Stimulated activated CD4-positive, alpha-beta T cell treated with anti-CD3 and anti-CD28 coated beads, Interleukin-1b, Interleukin-23, amount 100 ng/mL, for 1 hour (primary cell): ENCODE measurements at places on chromosomes 2 and 18.

DNA sequence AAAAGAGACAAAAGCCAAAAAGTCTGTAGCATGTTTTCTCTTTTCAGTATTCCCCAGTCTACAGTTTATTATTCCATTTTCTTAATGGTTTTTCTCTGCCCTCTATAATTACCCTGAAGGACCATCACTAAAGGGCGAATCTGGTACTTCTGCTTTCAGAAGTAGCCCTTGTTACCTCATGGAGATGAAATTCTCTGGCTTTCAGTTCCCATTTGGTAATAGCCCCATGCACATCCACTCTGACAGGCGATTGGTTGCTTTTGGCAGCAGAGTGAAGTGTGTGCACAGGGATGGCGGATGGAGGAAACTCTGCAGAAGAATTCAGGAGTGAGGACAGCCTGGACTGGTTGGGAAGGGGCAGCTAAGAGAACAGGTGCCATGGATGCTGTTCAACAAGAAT lies 66.3 kb upstream of the NABP1 start:
- no peak for DNase-seq

- DNase-seq, result no peak
Measured at GRCh38 chr2:201600906-201601305, 42.4 kb downstream of the TMEM237 start.

GRCh38 chr2:52387937-52388590 lies 1356.1 kb upstream of the NRXN1 start:
- no peak for DNase-seq

DNA sequence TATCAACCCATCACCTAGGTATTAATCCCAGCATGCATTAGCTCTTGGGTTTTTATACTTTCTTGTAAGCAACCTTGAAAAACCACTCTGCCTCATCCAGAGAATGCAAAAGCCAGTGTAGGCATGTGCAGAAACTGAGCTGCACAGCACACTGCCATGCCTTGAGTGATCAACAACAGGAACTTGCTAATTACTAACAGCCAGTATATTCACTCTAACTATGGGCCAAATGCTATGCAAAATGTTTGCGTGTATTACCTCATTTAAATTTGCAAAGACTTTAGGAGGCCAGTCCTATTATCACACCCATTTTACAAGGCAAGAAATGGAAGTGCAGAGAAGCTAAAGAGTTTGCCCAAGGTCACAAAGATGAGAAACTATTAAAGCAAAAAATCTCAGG lies 169.8 kb downstream of the PID1 start:
- no peak for DNase-seq

GRCh38 chr2:7203056-7203467 lies 285.9 kb downstream of the RNF144A start:
- peak; percentile 22 for DNase-seq

DNA sequence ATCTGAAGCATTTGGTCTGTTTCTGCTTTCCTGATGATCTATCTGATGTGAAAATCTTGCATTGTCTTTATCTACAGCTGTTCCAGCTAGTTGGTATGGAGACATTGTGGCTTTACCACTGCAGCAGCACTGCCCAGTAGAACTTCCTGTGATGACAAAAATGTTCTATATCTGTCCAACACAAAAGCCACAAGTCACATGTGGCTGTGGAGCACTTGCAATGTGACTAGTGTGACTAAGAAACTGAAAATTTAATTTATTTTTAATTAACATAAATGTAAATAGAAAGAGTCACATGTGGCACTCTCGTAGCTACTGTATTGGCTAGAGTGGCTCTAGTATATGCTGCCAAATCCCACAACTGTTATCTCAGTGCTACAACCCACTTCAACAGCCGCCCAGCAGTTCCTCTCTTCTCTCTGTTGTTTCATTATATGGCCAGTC lies 425.7 kb downstream of the SETBP1 start:
- DNase-seq, result no peak

GRCh38 chr2:10029875-10030223 lies 13.5 kb upstream of the KLF11 start:
- DNase-seq, result no peak

- DNase-seq, result no peak
Measured at GRCh38 chr2:128538396-128538795, 219.7 kb upstream of the HS6ST1 start.

- no peak for DNase-seq
Measured at GRCh38 chr18:31101183-31102024, 817 bp downstream of the DSC2 start.

GRCh38 chr2:235430366-235431083 lies 63.3 kb upstream of the AGAP1 start:
- no peak for DNase-seq

DNA sequence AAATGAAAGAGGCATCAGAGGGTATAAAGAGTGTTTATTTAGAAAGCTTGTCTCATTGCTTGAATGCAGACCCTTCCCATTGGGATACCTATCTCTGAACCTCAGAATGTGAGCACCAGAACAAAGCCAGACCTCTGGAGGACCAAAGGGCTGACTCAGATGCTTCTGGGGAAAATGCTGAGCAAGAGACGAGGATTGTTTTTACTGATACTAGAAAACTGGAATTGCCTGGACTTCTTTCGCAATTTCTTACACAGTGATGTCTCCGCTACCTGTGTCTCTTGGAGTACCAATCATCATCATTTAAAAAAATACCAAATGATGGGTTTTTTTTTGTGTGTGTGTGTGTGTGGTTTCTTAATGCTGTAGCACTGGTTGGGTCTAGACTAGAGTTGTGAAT lies 55.6 kb upstream of the CCDC85A start:
- DNase-seq, result no peak

GRCh38 chr2:88626171-88627054 lies 851 bp downstream of the EIF2AK3 start:
- peak; percentile 8 for DNase-seq

GRCh38 chr2:203706403-203706802 lies at the start of gene CD28:
CD28 (plus strand) TSS chr2:203706639; CDS start chr2:203706697, 58 bp downstream.
- DNase-seq, result peak; percentile 50

DNA sequence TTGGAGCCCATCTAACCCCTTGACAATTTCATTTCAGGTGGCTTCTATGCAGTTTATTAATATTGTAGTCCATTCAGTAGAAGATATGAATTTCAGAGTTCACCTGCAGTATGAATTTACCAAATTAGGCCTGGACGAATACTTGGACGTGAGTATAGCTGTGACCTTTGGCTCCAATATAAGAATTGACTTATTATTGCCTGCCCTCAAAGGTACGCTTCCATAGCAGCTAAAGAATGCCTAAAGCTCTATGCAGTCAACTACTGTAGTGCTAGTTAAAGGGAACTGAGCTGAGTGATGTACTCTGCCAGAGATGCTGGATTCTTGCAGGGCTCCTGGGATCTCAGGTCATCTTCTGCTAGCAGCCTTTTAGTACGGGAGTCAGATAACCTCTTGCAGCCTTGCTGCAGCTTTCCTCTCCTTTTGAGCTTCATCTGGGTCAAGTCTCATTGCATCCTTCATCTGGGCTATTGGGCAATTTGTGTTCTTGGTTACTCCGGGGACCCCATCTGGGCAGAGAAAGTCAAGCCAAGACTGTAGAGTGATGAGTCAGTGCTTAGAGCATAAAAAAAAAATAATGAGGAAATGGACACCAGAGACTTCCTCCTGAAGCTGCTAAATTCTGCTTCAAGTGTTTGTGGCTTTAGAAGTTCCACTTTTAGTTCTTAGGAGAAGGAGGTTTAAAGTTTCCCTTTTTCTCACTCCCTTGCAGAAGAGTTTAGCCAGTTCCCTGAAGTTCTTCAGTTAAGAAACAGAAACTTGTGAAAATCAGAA lies 105.6 kb downstream of the PRPF40A start:
- no peak for DNase-seq

GRCh38 chr2:127659408-127660290 lies 13.7 kb downstream of the GPR17 start:
- DNase-seq, result no peak

DNA sequence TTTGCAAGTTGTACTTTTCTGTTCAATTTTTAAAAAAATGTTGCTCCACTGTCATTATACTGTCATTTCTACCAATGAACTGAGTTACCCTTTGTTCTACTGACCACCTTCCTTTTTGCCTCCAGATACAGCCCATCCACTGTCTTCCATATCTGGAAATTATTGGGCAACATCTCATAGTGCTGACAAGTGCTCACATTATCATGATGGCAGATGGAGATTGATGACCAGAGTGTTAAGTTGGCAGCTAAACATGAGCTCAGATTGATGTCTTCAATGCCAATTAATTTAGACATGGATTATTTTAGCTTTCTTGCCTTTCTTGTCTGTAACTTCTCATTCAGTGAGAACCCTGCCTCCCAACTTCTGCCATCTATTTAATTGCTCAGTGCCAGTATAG lies 76.6 kb downstream of the KIAA1328 start:
- no peak for DNase-seq

GRCh38 chr2:62464221-62465007 lies 41.6 kb downstream of the TMEM17 start:
- DNase-seq, result no peak

DNA sequence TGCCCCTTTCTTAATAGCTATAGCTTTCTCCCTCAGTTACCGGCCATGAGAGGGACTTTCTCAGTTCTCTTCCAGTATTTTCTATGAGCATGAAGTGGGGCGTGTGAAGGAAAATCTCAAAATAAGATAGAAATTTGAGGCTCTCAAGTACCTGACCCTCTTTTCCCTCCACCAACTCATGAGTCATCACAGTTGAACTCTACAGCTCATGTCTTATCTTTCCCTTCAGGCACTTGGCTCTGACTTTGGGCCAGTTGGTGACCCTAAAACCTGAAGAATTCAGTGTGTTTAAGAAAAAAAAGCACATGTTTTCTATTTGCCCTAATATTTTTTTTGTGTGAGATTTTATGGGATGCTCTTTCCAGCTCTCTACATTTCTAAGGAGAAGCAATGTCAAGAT lies 896.7 kb upstream of the ZEB2 start:
- no peak for DNase-seq

GRCh38 chr2:28589746-28590463 lies 94.0 kb downstream of the PLB1 start:
- DNase-seq, result no peak

DNA sequence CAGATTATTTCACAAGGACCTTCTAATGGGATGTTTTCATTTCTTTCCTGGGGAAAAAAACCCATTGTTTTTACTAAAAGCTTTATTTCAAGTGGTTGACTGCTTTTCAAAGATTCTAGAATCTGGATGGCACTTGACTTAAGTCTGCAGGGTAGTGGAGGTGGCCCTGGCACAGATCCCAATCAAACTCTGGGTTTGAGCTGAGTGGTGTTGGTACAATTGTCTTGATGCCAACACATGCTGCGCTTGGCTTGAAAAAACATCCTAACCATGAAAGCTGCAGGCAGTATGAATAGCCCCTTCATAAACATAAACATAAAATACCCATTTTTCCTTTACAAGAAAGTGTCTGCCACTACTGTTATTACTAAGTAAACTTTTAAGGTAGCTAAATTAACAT lies 3.6 kb downstream of the PAPOLG start:
- no peak for DNase-seq

- DNase-seq, result no peak
Measured at GRCh38 chr2:63425606-63426005, 162.7 kb downstream of the WDPCP start.

DNA sequence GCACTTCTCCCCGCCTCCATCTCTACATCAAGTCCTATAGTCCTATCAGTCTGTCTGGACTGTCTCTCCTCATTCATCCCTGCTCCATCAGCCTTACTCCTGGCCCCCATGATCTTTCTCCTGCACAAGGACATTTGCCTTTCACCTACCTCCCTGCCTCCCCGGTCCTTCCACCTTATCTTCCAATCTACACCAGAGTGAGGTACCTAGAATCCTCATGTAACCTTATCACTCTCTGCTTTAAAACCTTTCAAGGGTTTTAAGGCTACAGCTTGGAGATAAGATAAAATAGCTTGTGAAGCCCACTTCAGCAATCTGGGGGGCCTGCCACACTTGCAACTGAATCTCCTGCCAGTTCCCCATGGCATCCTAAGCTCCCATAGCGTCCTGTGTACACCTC lies 12.8 kb downstream of the CDC42EP3 start:
- no peak for DNase-seq

- no peak for DNase-seq
Measured at GRCh38 chr2:1848599-1848995, 104.3 kb upstream of the PXDN start.

- no peak for DNase-seq
Measured at GRCh38 chr2:127160676-127161075, 53.7 kb upstream of the BIN1 start.

GRCh38 chr2:241185961-241186360 lies 2.5 kb upstream of the ANO7 start:
- DNase-seq, result no peak

DNA sequence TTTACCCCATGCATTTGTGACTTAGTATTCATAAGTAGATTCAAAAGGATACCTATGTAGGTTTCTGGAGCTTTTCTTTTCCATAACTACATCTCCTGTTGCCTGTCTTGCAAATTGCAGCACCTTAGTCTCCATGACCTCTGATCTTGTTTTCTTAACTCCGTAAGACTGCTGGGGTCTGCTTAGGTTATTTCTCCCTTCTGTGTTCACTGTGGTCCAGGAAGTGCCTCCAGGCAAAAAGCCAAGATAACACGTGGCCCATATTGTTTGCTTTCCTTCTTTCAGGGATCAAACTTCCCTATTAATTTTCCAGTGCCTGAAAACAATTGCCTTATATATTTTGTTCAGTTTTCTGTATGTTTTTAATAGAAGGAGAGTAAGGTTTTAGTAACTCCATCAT lies 86.4 kb downstream of the GCA start:
- DNase-seq, result no peak
